ENCODE measurements at places on chromosomes 13 and 19.
A peak's percentile ranks its signal among the peaks of the same experiment; 100 is the strongest.

DNA sequence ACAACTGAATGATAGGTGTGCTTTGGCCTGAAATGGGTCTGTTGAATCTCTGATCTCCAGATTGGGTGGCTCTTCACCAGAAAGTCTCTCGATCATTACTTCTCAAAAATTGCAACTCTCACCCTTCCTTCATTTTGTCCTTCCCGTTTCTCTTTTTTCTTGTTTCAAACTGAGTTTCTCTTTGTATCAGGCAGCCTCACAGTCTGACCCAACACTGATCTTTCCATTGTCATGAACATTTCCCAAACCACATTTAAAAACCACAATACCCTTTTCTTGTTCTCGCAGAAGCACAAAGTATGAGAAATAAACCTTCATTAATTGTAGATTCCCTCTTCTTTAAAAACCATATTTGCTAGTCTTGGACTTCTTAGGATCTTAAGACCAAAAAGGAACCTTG, 33.6 kb upstream of the HMGB1 start:
- no peak for DNase-seq

DNA sequence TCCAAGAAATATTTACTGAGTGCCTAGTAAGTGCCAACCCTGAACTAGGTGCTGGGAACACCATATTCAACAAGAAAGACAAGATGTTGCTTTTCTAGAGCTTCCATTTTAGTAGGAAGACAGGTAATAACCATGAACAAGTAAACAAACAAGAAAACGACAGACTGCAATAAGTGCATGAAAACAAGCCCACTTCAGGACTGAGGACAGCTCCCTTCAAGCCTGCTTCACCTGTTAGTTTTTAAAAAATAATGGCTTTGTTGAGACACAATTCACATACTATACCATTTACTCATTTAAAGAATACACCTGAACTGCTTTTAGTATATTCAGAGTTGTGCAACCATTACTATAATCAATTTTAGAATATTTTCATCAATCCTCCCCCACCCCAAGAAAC, 30.4 kb downstream of the CYP4F22 start:
- no peak for DNase-seq

DNA sequence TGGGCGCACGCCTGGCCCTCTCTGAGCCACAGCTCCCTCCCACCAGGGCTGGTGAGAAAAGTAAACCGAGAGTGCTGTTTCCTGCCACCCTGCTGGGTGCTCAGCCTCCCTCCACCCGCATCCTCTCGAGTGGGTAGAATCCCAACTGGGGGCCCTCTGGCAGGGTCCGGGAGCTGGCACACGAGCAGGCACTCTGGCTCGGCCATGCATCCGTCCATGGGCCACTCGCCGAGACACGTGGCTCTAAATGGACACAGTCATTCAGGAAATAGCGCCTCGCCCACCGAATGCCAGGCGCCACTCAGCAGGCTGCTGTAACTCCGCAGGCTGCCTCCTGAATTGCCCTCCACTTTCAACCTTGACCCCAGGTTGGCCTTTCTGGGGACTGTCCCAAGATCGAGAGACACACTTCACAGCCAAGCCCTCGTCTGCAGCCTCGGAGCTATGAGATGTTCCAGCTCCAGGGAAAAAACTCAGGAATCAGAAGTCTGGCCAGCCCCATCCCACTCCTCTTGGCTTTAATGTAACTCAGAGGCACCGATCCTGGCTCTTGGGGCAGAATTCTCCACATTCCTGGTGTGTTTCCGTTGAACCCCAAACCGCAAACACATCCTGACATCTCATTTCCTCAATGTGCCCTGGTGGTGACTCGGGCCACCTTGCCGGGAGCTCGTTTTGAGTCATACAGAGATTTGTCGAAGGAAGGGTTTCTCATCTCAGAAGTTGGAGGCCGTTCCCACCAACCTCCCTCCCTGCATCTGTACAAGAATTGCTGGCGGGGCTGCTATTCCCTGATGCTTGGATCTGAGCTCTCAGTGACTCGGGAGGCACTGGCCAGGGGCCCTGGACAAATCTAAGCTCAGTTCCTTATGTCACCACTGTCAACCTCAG, 14.1 kb downstream of the KLF2 start:
- DNase-seq: no peak

- DNase-seq: no peak
Observed at GRCh38 chr13:78997902-78998629, 339.1 kb upstream of the OBI1 start.

DNA sequence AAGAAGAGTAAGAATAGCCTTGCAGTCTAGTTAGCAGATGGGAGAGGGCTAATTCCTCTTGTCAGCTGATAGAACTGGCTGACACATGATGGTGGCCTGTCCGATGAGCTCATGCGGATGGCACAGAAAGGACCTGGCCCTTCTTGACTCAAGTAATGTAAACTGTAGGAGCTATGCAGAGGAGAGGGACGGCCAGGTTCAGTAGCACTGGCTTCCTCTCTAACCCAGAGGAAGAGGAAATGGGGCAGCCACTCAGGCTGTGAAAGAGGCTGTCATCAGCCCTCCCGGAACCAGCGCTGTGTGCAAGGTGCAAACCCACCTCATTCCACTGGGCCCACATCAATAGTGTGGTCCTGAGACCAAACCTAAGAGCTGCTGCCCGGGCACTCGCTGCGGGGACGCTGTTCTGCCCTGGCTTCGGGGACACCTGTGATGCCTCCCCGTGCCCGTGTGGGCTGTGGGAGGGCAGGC, 30.8 kb upstream of the USE1 start:
- DNase-seq: no peak

DNA sequence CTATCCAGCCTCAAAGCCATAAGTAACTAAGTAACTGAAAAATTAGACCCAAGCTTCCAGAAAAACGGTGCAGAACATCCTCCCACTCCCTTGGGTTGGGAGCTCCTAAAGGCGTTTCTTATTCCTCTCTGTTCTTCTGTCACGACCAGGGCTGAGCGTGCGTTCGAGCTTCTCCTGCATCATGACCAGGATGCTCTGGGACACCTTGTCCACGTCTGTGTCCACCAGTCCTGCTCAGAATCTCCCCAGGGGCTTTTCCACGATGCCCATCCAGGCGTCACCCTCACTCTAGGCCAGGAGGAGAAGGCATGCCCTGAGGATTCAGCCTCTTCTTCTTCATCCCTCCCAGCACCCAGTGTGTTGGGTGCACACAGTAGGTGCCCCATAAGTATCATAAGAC, 37.8 kb upstream of the GAS6 start:
- no peak for DNase-seq

- no peak for DNase-seq
Observed at GRCh38 chr13:43094901-43095300, 71.5 kb downstream of the DNAJC15 start.

GRCh38 chr19:46192992-46193650, 36.4 kb upstream of the IGFL1 start:
- DNase-seq: no peak

GRCh38 chr19:28019901-28020300, 1193.0 kb downstream of the UQCRFS1 start:
- DNase-seq: no peak

DNA sequence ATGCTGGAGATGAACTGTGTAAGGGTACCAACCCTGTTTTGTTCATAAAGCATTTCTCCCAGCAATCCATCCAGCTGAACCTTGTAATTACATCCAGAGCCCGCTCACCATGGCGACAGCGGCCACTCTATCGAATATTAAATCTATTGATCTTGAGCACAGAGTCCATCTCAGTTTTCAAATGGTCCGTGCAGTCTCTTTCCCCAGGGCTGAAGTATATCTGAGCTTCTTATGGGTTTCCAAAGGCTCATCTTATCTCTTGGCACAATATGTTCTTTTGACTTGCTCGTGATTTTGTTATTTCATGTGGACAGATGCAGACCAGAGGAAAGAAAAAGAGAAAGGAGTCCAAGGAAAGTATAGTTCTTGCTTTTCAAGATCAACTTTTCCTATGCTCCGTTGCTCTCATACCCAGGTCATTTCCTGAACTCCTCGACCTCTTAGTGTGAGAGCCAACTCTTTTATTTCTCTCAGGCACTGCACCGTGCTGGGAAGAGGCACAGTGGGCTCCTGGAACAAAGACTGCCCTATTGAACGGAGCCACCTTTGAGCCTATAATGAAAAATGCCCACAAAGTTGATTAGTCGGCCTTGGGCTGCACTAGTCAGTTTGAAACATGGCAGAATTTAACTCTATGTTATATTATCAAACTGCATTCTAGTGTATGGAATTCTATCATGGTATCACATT, 66.7 kb downstream of the RFC3 start:
- peak; percentile 45 for DNase-seq

DNA sequence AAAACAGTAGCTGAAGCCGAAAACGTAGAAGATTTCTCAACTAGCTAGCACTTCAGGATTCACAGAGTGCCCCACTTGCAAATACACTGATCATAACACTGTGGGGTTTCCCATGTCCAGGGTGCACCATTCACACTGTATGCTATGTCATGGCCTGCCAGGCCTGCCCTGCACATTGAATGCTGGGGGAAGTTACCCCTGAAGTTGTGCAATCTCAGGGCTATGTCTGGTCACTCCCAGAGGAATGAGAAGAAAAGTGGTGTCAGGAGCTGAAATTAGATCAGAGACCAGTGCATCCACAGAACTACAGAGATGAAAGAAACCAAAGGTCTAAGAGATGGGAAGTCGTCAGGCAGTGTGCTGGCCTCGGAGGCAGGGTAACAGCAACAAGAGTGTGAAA, 196.8 kb downstream of the RAP2A start:
- DNase-seq: no peak

- DNase-seq: no peak
Observed at GRCh38 chr13:26961890-26962615, 201.5 kb upstream of the GPR12 start.

GRCh38 chr13:95188128-95188527, 113.1 kb downstream of the ABCC4 start:
- DNase-seq: no peak

GRCh38 chr19:577439-578392, 5.3 kb downstream of the BSG start:
- no peak for DNase-seq
